Activated naive CD4-positive, alpha-beta T cell (primary cell): ENCODE measurements at places on chromosomes 16 and 17.
A peak's percentile ranks its signal among the peaks of the same experiment; 100 is the strongest.

GRCh38 chr16:72917051-72917450 lies 130.9 kb downstream of the ZFHX3 start:
- no peak for DNase-seq

GRCh38 chr17:46072998-46073397 lies 73.9 kb downstream of the STH start:
- no peak for DNase-seq

DNA sequence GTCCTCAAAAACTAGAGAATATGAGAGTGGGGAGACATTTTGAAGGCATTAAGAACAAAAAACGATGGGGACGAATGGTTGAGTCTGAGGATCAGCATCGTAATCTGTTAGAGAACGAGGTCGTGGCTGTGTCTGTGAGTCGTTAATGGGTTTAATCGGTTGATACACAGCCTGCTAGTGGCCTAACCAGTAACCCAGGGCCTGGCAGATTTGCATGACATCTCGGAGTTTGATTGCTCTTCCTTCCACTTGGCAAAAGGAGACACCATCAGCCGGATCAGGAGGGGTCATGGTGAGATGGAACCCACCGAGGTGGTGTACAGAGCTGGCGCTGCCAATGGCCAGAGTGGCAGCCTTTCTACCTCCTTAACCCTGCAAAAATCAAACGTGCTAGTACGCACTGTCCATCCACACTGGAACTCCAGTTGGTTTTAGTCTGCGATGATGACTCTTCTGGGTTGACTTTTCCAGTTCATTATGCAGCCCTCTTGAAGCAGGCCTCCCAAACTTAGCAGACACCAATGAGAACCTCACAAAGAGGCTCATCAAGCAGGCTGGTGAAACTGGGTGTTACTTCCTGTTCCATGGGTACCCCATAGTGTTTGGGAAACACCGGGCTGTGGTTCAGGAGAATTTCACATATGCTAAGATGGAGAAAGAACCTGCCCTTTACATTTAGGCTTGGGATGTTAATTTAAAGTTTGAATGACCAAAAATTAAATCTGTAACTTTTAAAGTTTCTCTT lies 4.1 kb downstream of the HS3ST3B1 start:
- DNase-seq: no peak

DNA sequence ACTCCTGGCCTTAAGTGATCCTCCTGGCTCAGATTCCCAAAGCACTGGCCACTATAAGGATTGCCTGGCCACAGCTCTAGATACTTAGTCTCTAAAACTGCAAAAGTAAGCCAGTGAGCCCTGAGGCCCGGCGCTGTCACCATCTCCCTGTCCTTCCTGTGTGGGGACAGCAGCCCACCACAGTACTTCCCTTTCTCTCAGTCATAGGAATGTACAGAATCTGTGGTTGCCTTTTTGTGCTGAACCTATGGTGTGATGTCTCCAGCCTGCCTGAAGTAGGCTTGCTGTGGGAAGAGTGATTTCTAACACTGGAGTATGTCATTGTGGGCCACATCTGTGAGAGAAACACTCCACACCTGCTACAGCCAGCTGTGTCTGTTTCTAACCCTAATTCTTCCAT lies 24.7 kb downstream of the NTAN1 start:
- DNase-seq: no peak

GRCh38 chr16:57482845-57483545 lies 3.3 kb downstream of the DOK4 start:
- DNase-seq: no peak

- peak; percentile 84 for DNase-seq
Measured at GRCh38 chr17:7842380-7843256, 8.6 kb downstream of the KDM6B start.

DNA sequence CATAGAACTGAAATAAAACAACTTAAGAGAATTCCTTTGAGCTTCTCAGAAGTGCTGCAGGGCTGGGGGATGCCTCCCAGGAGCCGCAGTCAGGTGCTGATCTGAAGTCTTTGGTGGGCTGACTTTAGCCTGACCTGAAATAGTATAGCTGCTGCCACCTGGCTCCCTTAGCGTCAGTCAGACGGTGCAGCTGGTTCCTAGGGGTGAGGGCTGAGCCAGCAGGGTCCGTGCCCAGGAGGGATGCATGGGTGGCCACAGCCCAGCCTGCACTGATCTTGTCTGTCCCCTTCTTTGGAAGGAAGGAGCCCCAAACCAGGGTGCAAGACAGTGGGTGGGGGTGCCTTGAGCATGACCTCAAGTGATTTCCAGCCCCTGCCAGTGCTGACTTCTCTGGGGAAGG lies 11.5 kb downstream of the MAPT start:
- no peak for DNase-seq

- no peak for DNase-seq
Measured at GRCh38 chr16:84052071-84052622, 9.6 kb upstream of the SLC38A8 start.

DNA sequence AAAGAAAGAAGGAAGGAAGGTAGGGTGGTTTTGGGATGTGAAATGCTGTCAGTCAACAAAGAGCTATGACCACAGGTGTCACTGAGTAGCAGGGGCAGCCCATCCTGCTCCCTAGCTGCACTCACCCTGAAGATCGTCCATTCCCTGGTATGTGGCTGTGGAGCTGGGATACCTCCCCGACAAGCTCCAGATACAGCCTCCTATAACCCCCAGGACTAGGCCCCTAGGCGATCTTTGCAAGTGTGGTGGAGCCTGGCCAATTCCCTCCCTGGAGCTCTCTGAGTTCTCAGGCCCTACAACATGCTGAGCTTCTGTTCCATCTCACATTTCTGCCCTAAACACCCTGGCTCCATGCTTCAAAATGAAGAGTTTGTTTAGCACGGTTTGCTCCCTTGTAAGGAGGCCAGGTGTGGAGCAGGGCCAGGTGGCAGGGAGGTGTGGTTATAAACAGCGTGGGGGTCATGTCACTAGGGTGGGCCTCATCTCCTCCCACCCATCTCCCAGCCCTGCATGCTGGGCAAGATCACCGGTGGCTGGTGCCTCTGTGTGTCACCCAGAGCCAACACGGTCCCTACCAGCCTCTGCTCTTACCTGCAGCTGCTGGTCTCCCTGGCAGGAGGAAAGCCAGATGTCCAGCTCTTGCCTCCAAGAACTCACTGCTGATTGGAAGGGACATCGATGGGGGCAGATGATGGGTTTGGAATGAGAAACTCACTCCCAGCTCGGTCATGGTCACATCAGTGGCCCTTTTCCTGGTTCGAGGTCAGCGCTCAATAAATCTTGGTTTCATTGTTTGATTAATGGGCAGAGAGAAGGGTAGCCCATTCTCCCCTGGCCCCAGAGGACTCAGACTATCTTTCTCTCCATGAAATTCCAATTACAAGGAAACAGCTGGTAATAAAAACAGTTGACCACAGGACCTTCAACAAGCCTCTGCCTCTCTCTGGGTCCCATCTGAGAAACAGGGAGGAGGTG lies 511.0 kb upstream of the CDH5 start:
- no peak for DNase-seq

GRCh38 chr17:7439462-7440112 lies at the start of gene FGF11:
TSS of gene FGF11 (plus strand) at chr17:7439512. CDS start at chr17:7439621, 109 bp downstream.
- no peak for DNase-seq

GRCh38 chr17:2566056-2566455 lies 27.4 kb upstream of the PAFAH1B1 start:
- DNase-seq: no peak

- DNase-seq: no peak
Measured at GRCh38 chr16:78639775-78640174, 540.3 kb downstream of the WWOX start.

DNA sequence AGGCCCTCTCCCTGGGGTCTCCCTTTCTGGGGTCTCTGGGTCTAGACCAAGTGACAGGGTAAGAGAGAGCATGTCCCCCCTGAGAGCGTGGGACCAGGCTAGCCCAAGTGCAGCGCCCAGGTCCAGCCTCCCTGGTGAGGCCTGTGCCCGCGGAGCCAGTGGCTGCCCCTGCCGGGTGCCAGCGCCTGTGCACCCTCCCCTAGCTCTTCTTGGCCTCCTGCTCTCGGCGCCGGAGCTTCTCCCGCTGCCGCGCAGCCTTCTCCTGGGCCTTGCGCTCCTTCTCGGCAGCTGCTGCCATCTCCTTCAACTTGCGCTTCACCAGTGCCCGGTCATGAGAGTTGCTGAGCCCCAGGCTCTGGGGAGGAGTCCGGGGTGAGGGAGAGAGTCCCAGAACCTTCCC lies 17.3 kb downstream of the SAMD14 start:
- no peak for DNase-seq

GRCh38 chr16:74449470-74449869 lies 28.2 kb upstream of the CLEC18B start:
- no peak for DNase-seq

GRCh38 chr17:33944412-33944811 lies 310.7 kb upstream of the CCL2 start:
- DNase-seq: no peak

DNA sequence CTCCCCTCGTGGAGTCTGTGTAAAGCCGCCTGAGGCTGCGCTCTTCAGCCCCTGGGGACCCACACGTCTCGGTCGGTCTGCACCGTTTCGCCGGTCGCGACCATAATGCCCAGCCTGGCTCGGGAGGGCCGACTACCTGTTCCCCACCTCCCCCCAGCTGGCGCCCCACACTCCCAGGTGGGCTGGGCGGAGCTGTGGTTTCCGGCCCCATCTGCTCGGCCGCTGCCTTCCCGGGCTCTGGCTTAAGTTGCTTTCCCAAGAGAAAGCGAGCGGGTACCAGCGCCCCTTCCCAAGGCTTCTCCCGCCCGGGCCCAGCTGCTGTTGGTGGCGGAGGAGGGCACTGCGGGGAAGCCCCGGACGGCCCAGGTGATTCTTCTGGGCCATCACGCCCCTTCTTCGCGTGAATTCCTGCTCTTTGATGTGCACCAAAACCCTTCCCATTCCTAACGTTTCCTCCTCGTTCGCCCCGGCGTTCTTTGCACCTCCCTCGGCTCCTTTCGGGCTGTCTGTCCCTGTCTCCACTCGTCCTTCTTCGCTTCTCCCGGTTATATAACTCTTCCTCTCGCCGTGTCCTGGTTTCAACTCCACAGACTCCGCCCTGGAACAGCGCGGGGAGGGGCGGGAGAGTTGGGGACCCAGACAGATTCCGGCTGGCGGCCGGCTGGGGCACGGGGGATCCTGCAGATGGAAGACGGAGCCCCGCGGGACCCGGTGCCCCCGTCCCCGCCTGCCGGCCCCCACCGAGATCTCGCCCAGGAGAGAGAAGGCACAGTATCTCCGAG lies 2.0 kb downstream of the KDM6B start:
- DNase-seq: no peak

GRCh38 chr17:58304750-58305486 lies 23.7 kb downstream of the TSPOAP1 start:
- no peak for DNase-seq

DNA sequence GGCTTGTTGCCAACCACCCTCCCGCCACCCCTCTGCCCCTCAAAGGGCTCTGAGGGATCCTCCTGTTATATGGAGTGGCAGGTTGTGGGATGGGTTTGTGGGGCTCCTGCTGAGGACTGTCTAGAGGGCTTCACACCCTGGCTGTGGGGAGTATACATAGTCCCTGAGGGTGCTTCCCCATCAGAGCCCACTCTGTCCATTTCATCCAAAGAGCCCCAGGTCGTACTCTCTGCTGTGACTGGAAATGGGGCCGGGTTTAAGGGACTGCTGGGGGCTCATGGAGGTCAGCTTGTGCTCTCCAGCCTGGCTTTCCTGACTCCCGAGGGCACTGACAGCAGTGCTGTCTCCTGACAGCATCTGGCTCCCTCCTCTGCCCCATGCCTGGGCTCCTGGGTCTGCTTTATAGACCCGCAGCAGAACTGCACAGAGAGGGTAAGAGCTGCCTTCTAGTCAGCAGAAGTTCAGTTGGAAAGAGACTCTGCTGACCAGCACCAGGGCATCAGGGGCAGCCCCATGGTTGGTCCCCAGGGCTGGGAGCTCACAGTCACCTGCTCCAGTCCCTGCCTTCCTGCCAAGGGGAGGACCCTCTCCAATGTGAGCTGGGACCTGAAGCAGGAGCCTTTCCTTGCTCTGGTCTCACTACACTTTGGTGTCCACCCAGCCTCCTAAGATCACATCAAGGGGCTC lies 17.8 kb upstream of the TNS4 start:
- no peak for DNase-seq

GRCh38 chr16:86391984-86392383 lies 118.3 kb upstream of the FOXF1 start:
- no peak for DNase-seq

GRCh38 chr17:81713004-81713555 lies 996 bp downstream of the SLC25A10 start:
- DNase-seq: no peak

DNA sequence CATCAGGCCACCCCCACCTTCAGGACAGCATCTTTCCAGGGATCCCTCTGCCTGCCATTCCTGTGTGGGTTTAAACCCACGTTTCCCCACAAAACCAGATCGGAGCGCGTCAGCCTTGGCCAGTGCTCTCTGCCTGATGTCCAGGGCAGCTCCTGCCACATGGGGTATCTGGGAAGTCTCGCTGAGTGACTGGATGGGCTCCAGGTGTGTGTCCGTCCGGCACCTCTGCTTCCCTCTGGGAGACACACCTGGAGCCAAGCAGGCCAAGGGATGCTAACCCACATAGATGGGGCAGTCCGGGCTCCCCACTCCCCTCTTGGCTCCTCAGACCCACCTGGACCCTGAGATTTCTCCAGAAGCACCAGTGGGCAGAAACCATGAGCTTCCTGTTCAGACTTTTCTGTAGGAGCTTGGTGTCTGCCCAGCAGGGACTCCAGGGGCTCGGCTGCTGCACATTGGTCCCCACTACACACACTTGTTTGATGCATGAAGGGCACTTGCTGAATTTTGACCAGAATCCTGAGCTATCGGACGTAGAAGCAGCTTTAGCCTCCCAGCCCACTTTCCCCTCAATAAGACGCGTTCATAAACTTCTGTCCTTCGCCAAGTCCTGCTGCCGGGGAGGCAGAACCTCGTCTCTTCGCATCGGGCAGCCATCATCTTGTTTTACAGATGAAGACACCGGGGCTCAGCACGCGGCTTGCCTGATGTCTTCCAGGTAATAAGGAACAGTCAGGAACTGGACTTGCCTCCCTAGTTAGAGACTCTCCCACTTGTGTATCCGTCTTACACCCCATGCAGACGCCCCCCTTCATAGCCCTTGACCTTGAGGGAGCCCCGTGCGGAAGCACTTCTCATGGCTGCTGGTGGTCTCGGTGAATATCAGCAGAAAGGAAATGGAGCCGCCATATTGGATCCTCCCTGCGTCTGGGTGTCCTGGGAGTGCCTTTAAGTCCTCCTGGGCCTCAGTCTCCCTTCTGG lies 91.6 kb upstream of the ZNF469 start:
- no peak for DNase-seq

DNA sequence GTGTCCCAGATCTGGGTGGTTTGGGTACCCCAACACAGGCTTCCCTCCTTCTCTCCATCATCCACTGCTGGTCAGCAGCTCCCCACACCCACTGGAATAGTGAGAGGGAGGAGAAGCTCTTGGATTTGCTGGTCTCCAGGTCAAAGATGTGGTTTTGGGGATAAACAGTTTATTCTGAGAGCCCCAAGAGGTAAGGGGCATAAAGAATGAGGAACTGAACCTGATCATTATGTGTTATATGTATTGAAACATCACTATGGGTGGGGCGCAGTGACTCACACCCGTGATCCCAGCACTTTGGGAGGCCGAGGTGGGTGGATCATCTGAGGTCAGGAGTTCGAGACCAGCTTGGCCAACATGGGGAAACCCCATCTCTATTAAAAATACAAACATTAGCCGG lies 3.9 kb downstream of the DPEP2 start:
- no peak for DNase-seq
